SHP77 (cell line): ENCODE measurements at places on chromosomes 12 and 14.
A peak's percentile ranks its signal among the peaks of the same experiment; 100 is the strongest.

GRCh38 chr14:29536886-29537511 is 390.6 kb downstream of the PRKD1 start:
- peak; percentile 12 for DNase-seq

DNA sequence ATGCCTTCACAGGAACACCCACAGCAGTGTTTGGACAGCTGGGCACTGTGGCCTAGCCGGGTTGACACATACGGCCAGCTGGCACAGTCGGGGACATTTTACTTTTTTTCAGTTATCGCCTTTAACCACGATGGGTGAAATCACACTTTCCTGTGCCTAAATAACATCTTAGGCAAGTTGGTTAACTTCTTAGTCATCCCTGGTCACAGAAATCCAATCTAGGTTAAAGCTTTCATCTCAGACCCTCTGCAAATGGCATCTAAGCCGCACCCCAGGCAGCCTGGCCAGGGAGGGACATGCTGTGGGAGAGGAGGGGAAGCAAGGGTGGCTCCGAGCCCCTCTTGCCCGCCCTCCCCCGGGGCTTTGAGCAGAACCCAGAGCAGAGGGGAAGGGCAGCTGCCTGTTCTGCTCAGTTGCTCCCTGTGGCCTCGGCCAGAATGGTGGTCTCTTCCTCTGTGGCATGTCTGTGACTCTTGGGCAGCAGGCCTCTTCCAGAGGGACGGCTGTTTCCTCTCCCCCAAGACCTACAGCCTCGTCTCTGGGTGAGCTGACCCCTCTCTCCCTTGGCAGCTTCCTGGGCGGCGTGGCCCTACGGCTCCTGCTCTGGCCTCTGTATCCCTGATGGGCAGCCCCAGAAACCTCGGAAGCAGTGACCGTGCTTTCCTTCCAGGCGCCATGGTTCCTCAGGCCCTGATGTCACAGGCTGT is 85.4 kb upstream of the DYNC1H1 start:
- no peak for DNase-seq

DNA sequence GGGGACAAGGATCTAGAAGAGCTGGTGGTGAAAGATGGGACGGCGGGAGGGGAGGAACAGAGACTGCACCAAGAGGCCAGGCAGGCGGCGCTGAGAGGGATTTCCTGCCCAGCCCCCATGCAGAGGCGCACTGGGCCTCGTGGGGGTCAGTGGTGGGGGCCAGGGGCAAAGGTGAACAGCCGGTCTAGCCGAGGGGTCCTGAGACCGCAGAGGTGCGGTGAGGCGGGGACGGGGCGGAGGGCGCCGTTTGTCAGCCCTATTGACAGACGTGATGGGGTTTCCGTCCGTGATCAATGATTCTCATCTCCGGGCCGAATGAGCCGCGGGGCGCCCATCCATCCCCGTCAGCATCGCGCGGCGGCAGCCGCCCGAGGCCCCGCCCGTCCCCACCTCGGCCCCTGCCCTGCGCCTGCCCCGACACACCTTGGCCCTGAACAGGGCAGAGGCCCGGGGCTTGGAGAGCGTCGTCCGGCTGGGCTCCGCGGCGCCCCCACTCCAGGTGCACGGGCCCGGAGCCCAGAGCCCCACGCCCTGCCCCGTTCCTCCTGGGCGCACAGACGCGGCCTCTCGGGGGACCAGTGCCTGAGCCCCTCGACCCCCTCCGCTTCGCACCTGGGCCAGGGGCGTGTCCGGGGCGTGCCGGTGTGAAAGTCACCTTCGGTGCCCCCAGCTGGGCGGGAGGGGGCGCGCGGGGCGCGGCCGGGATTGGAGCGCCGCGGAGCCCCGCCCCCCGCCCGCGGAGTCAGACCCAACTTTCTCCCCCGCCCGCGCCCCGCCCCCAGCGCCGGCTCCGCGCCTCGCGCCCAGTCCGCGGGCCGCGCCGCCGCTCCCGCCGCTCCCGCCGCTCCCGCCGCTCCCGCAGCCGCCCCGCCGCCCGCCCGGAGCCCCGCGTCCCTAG is at the start of gene NXPH4:
NXPH4 (plus strand) TSS at position 781 of the 898 bp plus-strand sequence. CDS start 176 bp downstream, outside the sequence.
- no peak for DNase-seq

DNA sequence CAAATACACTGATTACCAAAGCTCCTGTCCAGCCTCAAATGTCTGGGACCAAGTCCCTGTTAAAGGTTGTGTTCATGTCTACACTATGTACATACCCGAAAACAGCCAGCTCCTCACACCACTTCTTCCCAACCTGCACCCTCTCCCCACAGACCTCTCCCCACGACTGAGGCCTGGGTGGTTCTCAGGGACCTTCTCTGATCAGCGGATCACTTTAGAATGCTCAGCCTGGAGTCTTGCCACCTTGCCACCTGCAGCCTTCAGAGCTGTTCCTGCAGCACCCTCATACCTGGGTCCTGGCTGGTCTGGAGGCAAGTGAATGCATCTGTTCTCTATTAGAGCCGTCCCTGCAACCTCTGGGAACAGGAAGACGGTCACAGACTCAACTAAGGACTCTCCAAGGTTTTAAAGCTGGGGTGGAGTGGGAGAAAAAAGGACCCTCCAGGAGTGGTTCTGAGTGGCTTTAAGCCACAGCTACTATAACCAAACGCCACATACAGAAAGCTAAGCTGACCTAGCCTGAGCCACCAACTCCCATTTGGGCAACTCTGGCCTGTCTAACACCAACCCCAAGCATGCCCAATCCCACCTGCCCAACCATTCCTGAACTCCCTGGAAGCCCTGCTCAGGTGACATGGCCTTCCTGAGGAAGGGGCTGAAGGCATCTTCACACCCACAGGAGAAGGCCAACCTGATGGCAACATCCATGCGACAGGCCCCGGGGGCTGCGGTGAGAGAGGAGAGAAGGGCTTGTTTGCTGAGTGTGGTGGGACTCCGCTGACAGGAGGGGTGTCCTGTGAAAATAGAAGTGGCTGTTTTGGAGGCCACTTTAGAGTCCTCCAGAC is 8.6 kb downstream of the KRT2 start:
- no peak for DNase-seq

DNA sequence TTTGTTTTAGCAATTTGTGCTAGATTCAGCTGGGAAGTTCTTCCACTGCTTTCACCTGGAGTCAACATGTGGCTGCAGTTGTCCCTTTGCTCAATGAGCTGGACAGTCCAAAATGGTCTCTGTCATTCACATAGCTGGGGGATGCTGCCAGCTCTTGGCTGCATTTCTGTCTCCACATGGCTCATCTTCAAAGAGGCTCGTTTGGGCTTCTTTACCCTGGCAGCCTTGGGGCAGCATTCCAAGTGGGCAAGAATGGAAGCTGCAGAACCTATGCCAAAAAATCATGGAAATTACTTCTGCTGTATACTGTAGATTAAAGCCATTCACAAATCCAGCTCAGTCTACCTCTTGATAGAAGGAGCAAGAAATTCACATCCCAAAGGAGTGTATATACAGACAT is 199.1 kb downstream of the SLC5A8 start:
- DNase-seq, result no peak

DNA sequence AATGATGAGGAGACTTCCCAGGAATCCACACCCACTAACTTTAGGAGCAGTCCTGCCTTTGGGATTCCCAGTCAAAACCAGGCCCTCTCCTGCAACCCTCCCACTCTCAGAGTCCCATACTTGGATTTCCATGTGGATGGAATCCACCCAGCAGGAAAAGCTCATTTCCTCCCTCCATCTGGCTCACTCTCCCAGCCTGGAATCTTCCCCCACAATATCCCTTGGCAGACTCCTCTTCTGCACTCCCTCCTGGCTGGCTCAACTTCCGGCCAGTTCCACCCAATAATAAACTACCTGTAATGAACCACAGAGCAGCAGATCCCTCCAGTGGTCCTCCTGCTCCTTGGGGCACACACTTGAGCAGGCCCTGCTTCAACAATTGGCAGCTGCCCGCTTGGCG is 102.8 kb upstream of the EGLN3 start:
- DNase-seq, result no peak

GRCh38 chr12:56722832-56723231 is 2.3 kb downstream of the NACA start:
- DNase-seq, result no peak

- no peak for DNase-seq
Observed at GRCh38 chr12:241266-241665, 21.4 kb downstream of the SLC6A13 start.

DNA sequence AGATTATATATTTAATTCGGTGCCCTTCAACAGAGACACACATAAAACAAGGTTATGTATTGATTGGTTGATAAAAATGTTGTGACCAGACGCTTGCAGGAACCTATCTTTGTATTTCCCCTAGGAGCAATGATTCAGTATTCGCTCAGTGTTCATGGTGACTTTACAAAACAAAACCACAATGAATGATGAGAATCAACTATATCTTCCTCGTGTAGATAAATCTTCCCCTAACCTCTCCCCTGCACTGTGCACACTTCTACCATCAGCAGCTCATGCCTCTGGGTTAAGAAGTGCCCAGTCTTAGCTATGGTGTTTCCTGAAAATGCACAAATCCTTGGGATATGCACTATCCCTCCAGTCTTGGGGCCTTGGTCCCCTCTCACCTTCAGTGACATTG is 16.3 kb downstream of the RIN3 start:
- DNase-seq, result no peak

- DNase-seq, result peak; percentile 63
Observed at GRCh38 chr14:34699873-34700621, 14.3 kb downstream of the CFL2 start.

DNA sequence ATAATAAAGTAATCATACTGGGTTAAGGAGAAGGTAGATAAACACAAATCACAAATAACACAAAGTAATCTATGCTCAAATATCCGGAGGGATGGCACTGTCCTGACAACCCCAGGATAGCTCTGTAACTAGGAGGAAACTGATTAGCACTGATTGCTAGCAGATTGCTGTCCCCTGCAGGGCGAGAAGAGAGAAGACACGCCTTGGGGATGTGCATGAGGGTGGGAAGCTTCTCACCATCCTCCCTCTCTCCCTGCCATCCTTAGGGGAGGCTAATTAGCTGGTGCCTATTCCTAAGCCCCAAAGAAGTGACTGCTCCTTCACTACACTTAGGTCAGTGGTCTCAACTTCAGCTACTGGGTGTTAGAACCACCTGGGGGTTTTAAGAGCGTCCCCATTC is 27.0 kb upstream of the TMEM260 start:
- DNase-seq, result no peak
